T-helper 17 cell (primary cell): ENCODE measurements at places on chromosomes 4 and X. TPM values are rescaled to one million over a fixed set of nuclear protein-coding genes. Genes with fewer than 3 reads are reported as not detected.

The TMEM31 gene
- not detected for total RNA-seq

The SPANXA2 gene
- total RNA-seq = not detected

The GAGE13 gene
- not detected for total RNA-seq

GRCh38 chr4:183698909-183699308, 39.8 kb downstream of the TRAPPC11 start:
- no peak for DNase-seq

- no peak for DNase-seq
Observed at GRCh38 chrX:121036137-121036536, 11.3 kb upstream of the GLUD2 start.

GRCh38 chr4:121056066-121056465, 16.3 kb downstream of the NDNF start:
- no peak for DNase-seq

DNA sequence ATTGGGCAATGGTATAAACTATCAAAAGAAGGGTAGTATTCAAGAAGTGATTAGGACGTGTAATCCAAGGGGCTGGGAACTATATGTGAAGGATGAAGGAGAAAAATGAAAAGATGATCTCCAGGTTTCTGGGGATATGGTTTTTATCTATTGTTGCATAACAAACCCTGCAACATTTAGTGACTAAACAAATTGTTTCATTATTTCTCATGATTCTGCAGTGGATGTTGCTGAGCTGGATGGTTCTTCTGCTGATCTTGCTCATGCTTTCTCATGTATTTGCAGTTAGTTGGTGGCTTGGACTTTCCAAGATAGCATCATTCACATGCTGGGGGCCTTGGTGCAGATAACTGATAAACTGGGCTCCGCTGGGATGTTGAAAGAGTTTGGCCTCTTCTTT, 29.1 kb downstream of the PHOX2B start:
- no peak for DNase-seq

DNA sequence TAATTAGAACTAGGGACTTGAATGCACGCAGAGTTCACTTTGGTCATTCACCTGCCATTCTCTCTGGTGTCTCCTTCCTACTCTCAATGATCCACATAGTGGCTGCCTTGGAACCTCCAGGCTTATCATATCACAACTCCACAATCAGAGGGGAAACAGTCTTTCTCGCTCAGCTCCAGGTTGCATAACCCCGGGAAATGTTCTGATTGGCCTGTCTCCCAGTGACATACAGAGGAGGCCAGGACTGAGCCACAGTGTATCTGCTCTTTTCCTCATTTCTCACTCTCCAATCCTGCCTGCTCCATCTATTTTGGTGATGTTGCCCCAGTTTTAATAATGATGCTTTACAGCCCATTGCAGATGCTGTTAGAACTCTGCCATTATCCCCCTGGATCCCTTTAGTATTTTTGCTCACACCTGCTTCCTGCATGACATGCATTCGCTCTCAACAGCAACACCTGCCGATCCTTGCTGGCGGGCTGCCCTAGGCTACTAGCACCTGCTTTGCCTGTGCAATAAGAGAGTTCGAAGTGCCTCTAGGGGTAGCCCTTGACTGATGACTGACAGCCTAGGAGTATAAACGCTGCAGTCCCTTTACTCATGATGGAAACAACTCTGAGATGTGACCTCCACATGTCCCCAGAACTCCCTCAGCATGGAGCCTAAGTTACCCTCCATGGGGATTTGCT, 211.3 kb upstream of the RPS6KA3 start:
- no peak for DNase-seq

DNA sequence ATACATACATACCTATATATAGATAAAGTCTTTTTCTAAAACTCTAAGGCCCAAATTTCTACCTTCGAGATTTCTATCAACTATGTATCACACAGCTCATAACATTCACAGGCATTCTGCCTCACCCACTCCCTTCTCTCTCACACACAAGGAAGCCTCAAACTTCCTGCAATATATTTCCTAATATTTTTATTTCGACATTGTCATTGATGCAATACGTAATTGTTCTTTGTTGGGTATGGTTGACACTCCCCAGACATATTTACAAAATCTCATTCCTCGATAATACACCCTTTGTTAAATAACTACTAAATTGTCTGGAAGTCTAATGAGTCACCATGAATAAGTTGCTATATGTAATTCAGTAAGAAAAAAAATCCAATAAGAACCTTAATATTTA, 143.5 kb downstream of the HNRNPD start:
- DNase-seq = no peak

DNA sequence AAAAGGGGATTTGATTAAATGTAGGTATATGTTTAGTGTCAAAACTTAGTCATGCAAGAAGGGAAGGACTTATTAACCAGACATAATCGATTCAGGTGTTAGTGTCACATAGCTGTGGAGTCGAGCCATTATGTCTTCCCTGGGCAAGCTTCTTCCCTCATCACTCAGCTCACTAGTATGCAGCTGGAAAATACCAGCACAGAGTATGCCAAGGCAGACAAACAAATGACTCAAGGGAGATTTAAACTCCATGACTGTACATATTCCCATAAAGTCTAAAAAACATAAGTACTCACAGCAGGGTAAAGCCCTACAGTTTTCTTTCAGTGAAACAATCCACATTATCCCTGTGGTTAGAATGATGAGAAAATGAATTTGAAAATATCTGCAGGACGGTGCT, 304.5 kb downstream of the CBLL2 start:
- no peak for DNase-seq

DNA sequence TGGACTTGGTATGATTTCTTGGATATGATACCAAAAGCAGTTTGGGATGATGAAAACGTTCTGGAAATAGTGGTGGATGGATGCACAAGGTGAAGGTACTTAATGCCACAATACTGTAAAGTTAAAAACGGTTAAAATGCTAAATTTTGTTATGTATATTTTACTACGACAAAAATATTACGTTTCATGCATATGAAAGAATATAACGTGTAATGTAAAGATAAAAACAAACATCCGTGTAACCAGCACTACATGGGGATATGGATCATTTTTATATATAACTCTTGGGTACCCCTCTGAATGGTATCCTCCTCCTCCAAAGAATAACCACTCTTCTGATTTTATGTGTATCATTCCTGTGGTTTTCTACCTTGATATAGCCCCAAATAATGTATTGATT, 862 bp upstream of the CENPU start:
- no peak for DNase-seq
